Stimulated activated naive CD4-positive, alpha-beta T cell treated with Interleukin-2 at 50 U/mL for 16 hours (primary cell): ENCODE measurements at places on chromosomes 5 and 9.

- DNase-seq, result no peak
Observed at GRCh38 chr5:126884269-126884819, 107.4 kb downstream of the LMNB1 start.

- DNase-seq, result no peak
Observed at GRCh38 chr5:75023368-75024159, 28.8 kb downstream of the GCNT4 start.

DNA sequence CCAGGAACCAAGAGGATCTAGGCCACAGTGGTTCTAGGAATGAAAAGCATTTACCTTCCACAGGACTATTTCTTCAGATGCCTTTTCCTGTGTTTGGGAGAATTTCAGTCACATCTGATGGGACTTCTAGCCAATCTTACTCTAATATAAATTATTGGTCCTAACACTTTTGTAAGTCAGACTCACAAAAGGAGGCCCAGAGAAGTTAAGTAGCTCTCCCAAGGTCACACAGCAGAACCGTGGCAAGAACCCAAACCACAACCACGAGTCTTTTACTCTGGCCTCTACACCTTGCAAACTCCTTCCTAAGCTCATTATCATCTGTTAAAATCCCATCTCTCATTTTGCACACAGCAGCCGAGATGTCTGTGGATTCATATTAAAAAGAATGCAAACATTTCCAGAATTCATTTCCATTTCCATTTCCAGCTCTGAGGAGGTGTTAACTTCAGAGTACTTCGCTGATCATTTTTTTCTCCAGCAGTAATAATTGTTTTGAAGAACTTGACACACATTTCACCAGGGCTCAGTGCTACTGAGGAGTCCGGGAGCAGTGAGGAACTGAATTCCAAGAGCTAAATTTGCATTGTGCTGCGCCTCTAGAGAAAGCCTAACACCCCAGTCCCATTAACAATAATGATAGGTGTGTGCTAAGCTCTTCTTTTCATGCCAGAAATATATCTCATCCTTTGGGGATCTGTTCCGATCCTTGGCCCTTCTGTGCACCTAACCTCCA lies 168.1 kb downstream of the SEMA6A start:
- DNase-seq, result no peak

DNA sequence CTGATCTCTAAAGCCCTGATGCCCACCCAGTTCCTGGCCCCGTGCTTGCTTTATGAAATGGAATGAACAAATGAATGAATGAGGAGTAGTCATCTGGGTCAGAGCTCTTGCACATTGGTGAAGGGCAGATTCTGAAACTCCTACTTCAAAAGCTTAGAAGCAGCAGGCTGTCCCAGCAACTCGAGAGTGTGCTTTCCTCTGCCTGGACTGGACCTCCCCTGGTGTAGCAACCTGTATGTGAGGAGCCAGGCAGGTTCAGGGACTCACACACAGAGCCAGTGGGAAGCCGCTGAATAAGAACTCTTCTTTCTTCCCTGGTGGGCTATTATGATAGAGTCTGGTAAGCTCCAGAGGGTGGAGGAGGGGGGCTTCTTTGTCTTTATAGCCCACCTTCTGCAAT lies 396.4 kb downstream of the CDK5RAP2 start:
- no peak for DNase-seq

GRCh38 chr9:83681490-83681889 lies 26.3 kb downstream of the UBQLN1 start:
- DNase-seq, result no peak

- DNase-seq, result no peak
Observed at GRCh38 chr5:147617191-147617606, 107.3 kb upstream of the DPYSL3 start.

- no peak for DNase-seq
Observed at GRCh38 chr5:77945874-77946273, 169.7 kb upstream of the TBCA start.

GRCh38 chr9:38339087-38339486 lies 53.4 kb upstream of the ALDH1B1 start:
- DNase-seq, result no peak

GRCh38 chr5:151961557-151961956 lies 36.9 kb upstream of the GLRA1 start:
- DNase-seq, result no peak

DNA sequence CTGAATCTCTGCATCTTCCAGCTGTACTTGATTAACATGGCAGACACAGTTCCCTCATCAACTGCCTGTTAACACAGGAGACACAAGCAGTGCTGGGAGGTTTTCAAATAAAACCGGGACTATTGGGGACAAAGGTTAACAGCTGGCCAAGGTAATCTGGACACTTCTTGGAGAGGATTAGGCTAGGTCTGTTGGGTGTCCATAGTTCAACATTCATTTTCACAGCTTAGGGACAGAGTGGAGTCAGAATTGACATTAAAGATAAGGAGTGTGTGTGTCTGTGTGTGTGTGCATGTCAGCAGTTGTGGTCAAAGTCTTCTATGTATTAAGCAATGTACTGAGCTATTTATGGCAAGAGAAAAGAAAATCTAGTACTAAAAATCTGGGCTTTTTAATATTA lies 216.2 kb downstream of the MED10 start:
- no peak for DNase-seq

GRCh38 chr5:83022334-83022733 lies 54.9 kb downstream of the TMEM167A start:
- DNase-seq, result no peak

DNA sequence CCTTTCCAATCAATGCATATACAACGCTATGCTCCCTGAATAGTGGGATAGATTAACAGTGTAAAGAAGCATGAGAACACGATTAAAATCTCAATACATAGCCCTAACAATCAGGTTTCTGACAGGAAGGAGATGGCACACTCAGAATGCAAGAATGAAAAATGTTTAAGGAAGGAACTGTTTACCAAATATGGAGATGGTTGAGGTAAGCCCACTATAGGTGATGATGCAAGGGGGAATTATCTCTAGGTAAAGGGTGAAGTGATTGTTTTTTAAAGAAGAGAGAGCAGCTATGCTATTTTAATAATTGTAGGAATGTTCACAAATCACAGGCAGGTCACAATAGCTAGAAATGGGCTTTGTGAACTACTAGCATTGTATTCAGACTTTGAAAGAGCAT lies 302.4 kb downstream of the CHSY3 start:
- DNase-seq, result no peak

GRCh38 chr9:110919050-110919435 lies 119.2 kb downstream of the LPAR1 start:
- DNase-seq, result no peak

- no peak for DNase-seq
Observed at GRCh38 chr9:38074441-38074961, 5.5 kb upstream of the SHB start.

- no peak for DNase-seq
Observed at GRCh38 chr5:45113726-45114125, 305.0 kb downstream of the MRPS30 start.

DNA sequence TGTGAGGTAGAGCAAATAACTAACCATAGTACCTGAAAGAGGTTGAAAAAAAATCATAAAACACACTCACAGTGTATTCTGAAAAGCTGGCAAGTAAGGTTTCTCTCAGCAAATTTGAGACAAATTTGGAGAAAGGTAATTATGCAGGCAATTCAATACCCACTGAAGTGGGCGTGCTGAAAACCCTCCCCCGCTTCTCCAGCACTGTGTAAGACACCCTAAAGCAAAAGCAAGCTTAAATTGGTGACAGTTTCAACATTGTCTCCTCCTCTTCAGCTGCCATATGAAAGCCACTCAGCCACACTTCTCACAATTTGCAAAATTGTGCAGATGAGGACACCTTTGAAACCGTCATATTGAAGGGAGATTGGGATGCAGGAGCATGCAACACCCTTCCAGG lies 322.3 kb upstream of the CDH6 start:
- DNase-seq, result no peak

DNA sequence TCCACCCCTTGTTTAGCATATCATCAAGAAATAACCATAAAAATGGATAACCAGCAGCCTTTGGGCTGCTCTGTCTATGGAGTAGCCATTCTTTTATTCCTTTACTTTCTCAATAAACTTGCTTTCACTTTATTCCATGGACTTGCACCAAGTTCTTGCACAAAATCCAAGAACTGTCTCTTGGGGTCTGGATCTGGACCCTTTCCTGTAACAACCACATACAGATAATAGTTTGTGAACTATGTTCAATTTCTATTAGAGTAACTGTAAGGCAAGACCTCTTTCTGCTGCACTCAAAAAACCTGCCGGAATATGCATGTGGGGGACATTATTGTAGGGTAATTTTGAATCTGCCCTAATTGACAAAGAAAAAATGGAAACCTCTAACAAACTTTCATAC lies 66.9 kb upstream of the TMEM215 start:
- no peak for DNase-seq

- no peak for DNase-seq
Observed at GRCh38 chr9:80062567-80062966, 490.8 kb downstream of the TLE4 start.

DNA sequence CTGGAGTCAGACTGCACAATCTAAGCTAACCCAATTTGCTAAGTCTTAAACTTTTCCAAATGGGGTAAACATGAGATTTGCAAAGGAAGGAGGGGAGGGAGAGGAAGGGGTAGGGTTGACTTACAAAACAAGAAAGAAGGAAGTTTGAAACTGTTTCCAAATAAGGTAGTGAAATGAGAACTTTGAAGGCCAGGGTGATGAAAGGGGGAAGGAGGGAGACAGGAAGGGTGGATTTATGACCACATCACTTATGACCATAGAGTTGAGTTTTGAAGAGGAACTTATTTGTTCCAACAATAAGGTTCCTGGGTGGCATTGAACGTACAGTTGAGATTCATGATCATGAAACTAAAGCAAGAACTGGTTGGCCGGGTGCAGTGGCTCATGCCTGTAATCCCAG lies 72.5 kb upstream of the DAPK1 start:
- DNase-seq, result no peak

DNA sequence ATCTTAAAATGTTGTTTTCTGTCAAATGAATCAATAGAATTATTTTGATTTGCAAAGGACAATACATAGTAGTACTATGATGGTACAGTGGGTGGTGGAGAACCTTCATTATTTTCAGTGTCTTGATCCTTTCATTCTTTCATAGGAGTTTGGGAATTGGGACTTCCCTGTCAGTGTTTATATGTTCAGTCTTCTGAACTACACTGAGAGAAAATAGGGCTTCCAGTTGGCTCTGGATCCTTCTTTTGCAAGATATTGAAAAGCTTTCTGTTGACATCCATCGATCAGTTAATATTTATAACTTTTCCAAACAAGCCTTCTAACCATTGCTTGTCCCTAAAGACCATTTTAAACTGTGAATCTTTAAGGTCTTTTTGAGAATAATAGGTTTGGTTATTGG lies 94.7 kb downstream of the XRCC4 start:
- DNase-seq, result no peak

DNA sequence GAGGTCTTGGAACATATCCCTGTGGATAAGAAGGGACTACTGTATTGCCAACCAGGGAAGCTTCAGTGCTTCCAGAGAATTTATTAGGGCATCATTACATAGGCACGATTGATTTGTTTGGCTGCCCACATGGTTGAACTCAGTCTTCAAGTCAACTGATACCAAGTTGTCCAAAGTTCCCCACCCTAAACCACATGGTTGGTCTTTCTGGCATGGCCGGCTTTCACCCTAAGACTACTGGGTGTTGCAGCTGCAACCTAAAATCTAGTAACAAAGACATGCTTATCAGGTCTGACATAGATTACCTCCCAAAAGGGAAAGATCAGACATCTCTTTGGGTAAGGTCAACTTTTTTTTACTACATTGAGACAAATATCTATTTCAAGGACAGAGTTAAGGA lies 37.0 kb downstream of the FAF2 start:
- no peak for DNase-seq

DNA sequence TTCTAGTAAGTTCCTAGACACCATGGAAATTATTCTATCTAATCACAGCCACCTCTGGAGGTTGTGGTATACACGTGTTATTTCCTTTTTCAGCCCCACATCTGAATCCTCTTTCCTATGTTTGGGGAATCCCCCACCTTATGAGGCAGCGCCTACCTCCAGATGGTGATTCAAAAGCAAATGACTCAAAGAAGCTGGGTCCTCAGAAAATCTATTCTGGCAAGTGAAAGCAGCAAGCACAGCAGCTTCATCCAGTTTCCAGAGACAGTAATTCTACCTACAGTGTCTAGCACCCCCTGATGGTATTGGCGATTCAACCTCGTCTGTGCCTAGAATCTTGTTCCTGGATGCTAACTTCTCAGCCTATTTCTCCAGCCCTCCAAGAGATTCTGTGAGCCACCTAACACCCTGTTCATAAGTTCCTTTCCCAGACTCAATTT lies 43.0 kb downstream of the STRBP start:
- peak; percentile 61 for DNase-seq

- no peak for DNase-seq
Observed at GRCh38 chr5:137516251-137516797, 17.2 kb upstream of the SPOCK1 start.

GRCh38 chr9:137878146-137878941 lies 762 bp downstream of the CACNA1B start:
- DNase-seq, result no peak
